Ammon's horn (tissue), 1 donor: ENCODE measurements at places on chromosomes 5 and 9.
A peak's percentile ranks its signal among the peaks of the same experiment; 100 is the strongest.

DNA sequence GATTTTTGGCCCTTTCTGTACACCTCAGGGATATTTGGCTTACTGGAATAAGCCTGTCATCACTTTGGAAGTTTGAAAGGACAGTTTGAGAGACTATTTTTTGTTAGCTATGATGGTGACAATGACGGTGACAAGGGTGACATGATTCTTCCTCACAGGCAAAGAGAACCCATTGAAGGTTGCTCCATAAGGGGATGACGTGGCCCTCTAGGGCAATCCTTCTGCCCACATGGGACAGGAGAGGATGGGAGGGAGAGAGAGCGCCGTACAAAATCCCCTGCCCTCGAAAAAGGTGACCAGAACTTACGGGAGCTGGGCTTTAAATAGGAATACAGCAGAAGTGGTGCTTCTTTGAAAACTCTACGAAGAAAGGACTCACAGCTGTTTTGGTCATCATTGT is 22.6 kb downstream of the HRH2 start:
- no peak for DNase-seq

DNA sequence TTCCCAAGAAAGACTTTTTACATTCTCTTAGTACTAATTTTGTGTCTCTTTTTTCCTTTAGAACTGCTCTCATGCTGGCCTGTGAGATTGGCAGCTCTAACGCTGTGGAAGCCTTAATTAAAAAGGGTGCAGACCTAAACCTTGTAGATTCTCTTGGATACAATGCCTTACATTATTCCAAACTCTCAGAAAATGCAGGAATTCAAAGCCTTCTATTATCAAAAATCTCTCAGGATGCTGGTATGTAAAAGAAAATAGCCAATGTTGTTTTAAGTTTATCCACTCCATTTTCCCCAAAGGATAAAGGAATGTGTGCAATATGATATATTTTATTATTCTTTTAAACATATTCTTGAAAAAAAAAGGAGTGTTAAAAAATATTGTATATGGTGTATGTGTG is 27.3 kb upstream of the TTC23L start:
- DNase-seq, result no peak

DNA sequence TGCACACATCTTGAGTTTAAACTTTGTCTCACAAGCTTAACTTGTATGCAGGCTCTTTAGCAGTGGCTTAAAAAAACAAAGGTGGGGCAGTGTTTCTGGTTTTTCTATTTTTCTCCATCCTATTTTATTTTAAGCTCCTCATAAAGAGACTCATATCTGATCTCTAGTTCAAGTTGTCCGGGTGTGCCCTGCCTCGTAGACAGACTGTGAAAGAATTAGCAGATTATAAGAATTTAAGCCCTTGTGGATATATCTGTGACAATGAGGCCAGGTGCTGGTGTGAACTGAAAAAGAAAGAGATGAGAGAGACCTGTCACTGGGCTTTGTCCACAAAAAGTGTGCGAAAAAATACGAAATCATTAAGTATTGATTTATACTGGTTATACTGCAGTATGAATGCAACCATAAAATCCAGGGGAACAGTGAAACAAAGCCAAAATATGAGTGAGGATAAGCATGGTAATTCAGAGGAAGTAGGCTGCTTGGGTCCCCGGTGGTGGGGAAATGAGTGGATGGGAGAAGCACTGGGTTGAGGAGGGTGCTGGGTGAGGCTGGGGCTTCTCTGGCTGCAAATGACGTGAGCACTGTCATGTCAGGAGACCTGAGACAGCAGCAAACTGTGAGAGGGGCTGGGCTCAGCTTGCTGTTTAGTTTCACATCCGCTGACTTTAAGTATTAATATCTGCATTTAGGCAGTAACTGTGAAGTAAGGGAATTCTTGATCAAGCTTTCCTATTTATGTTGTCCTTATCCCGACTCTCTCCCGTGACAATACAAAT is 179.7 kb upstream of the ANKRD55 start:
- peak; percentile 74 for DNase-seq

- peak; percentile 79 for DNase-seq
Measured at GRCh38 chr5:54867310-54867944, 118.0 kb downstream of the ESM1 start.

DNA sequence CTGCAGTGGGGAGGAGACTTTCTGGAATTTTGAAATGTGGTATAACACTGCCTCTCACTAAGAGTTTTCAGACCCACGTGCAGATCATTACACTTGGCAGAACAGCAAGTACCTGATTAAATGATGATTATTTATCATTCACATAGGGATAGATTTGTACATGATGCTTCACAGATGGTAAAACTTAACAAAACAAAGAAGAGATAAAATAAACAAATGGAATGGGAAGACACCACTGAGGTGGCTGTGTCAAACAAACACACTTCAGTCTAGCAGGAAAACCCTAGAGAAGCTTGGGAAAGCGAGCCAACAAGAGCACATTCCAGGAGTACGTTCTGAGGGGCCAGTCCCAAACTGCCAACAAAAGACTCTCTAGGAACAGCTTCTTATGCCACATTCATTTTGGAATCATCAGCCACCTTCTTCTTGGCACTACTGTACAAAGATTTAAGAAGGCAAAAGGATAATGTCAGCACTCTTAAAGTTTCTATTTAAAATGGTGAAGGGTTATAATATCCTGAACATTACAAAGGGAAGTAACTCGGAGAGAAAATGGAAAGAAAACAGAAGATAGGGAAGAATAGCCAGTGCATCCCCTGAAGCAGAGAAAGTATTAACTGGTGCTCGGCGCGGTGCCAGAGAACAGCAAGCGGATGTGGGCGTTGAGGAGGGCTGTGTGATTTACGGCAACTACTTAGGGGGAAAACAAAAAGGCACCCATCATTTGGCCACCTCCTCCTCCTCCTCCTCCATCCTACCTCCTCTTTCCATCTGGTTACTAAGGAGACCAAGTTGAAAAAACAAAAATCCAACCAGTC is 1.6 kb downstream of the MED27 start:
- peak; percentile 42 for DNase-seq

- DNase-seq, result no peak
Measured at GRCh38 chr9:75996726-75997125, 106.3 kb downstream of the PCSK5 start.

DNA sequence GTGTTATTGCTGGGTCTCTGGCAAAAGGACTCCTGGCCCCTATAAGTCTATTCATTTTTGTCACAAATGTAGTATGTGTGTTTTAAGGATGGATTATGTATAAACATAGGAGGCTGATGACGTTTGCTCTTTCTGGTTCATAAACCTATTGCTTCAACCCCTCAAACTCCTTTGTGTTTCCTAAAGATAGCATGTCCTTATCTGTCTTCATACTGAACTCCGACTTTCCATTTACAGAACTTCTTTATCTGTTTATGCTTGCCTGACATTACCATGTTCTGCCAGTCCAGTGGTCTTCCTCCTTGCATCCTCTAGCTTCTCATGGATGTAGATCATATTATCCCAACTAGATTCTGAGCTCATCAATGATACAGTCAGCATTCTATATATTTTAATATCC is 46.1 kb downstream of the ARHGEF28 start:
- DNase-seq, result no peak

DNA sequence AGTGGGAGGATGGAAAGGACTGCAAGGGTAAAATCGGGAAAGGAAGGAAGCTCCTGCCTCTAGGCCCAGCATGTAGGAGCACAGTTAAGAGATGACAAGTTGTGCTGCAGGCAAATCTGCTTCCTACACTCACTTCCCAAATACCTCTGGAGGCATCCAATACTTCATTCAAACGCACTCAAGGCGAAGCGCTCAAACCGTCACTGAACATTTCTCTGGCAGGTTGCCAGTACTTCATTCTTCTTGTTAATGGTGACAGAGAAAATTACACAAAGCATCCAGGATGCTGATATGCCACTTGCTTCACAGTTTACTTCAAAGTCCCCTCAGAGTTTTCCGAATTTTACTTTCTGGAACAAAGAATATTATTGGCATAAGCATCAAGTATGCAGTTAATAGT is 59.8 kb downstream of the NREP start:
- DNase-seq, result peak; percentile 52
